Activated naive CD4-positive, alpha-beta T cell treated with anti-CD3 and anti-CD28 coated beads for 36 hours (primary cell): ENCODE measurements at places on chromosomes 16 and 17. TPM values are rescaled to one million over a fixed set of nuclear protein-coding genes. Genes with fewer than 3 reads are reported as not detected.

DNA sequence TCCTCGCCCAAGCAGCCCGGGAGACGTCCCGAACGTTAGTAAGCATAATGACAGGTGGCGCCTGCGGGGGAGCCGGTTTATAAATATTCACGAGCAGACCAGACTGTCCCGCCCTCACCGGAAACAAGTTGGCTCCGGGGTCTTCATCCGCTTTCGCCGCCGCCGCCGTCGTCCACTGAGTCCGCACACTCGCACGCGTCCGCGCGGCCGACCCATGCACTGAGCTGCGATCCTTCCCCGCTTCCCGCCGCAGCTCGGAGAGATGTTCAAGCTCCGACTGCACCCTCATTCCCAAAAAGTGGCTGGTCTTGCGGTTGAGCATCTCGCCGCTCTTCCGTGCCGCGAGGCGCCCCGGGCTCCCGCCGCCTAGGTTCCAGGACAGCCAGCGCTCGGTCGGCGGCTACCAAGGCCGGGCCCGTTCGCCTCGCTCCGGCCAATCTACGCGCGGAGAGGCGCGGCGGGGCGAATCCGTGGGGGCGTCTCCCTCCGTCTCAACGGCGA lies 385 bp downstream of the CFAP119 start:
- peak; percentile 43 for DNase-seq

Gene KRT28
- not detected for total RNA-seq

DNA sequence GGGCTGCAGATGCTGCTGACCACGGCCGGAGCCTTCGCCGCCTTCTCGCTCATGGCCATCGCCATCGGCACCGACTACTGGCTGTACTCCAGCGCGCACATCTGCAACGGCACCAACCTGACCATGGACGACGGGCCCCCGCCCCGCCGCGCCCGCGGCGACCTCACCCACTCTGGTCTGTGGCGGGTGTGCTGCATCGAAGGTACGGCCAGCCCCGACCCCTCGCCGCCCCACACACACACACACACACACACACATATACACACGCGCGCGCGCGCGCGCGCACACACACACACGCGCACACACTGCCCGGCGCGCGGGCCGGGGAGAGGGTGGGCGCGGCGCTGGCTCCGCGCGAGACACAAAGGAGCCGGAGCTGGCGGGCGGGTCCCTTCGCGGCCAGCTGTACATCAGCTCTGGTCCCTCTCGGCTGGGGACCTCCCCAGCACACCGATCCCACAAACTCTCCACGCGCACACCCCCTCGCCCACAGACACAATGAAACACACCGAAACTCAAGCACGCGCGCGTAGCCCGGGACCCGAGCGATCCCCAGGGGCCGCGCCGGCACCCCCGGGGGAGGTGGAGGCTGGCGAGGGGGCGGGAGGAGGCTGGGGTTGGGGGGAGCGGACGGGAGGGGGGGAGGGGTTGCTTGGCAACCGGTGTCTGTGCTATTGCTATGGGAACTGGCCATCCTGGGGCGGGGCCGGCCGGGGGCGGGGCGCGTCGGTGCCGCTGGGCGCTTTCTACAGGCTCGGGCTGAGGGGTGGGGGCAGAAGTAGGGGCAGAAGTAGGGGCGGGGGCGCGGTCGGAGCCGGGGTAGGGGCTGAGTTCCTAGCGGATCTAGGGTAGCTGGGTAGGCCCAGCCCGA lies 658 bp downstream of the CACNG4 start:
- DNase-seq, result peak; percentile 19

GRCh38 chr17:68544111-68544915 lies 32.1 kb downstream of the PRKAR1A start:
- DNase-seq, result no peak

Gene TPSG1
- total RNA-seq, result not detected

Gene SLFN13
- total RNA-seq, result 28.6 TPM

Gene YPEL3
- total RNA-seq, result 27.3 TPM

DNA sequence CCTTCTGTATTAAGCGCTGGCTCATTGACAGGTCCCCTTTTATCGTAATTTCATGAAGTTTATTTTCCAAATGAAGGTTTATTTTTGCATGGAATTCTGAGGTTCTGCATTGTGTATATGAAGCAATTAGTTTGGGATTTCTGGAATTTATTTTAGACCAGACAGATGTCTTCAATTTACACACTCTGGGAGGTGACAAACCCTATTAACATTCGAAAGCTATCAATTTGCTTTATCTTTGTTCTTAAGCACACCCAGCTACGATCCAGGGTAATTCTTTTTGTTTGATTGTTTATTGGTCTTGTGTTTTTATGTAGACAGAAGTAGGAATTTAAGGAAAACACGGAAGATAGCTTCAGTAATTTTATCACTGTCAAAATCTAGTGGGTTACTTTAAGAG lies 264.6 kb downstream of the HS3ST3A1 start:
- no peak for DNase-seq

DNA sequence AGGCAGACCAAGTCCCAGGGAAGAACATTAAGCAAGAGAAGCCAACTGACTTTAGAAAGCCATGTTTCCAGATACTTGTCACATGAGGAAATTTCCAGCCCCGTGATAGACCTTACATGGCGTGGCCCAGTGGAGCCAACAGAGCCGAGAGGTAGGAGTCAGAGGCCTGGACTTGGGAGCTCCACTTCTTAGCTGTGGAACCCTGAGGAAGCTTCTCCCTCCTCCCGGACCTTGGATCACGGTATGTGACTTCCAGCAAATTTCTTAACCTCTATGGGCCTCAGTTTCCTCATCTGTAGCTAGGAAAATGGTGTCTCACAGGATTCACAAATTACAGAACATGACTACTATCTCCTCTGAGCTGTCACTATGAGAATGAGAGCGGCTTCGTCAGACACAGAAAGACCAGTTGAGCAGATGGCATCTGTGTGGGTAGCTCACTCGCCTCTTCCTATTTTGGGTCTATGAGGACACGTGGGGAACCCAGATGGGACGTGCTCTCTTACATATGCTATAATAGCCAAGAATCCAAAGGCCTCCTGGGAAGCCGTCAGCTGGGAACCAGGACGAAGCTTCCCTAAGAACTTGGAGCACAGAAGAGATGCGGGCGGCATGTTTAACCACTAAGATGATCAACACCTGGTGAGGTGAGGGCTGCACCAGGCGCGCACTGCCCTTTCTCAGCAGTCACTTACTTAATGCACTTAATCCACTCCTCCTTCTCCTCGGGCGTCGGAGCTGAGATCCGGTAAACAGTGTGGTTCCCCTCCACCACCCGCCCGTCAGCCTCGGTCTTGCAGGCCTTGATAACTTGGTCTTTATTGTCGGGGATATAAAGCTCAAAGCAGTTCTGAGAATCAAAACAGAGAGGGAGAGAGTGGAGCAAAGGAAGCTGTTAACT lies 102.3 kb downstream of the CYTH1 start:
- DNase-seq, result no peak

- peak; percentile 36 for DNase-seq
Measured at GRCh38 chr16:9050102-9050830, 41.2 kb upstream of the HAPSTR1 start.

- DNase-seq, result no peak
Measured at GRCh38 chr16:86224629-86225028, 285.7 kb upstream of the FOXF1 start.

DNA sequence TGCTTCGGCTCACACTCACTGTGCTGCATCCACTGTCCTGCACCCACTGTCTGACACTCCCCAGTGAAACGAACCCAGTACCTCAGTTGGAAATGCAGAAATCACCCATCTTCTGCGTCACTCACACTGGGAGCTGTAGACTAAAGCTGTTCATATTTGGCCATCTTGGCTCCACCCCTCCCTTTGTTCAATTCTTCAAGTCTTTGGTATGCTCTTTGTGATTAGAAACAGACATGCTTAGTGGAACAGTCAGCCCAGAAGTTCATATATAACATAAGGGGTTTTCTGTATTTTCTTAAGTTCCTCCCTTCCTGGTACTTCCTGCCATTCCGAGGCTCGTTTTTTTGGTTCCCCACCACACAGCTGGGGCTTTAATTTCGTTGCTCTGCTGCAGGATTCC lies 398.5 kb upstream of the DYNLRB2 start:
- DNase-seq, result no peak

GRCh38 chr16:84818989-84819643 lies 669 bp upstream of the CRISPLD2 start:
- no peak for DNase-seq

GRCh38 chr16:2818272-2818876 lies 1.3 kb downstream of the PRSS21 start:
- no peak for DNase-seq

DNA sequence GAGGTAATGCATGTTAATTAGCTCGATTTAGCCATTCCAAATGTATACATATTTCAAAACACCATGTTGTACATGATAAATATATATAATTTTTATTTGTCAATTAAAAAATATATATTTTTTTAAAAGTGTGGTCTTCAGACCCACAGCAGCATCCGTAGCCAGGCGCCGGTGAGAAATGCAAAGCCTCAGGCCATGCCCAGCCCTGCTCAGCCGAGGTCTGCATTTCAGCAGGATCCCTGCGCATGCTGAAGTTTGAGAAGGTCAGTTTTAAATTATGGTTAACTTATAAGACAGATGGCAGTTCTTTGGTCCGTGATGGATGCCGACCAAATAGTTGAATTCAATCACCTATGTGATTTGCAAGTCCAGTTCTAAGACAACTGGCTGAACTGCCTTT lies 28.0 kb upstream of the TBX2 start:
- DNase-seq, result no peak

Gene SOCS1
- total RNA-seq, result 45.1 TPM

Gene KIAA0513
- total RNA-seq, result 9.7 TPM

Gene CHP2
- total RNA-seq, result not detected
